ENCODE measurements at places on chromosomes 12 and 14.

DNA sequence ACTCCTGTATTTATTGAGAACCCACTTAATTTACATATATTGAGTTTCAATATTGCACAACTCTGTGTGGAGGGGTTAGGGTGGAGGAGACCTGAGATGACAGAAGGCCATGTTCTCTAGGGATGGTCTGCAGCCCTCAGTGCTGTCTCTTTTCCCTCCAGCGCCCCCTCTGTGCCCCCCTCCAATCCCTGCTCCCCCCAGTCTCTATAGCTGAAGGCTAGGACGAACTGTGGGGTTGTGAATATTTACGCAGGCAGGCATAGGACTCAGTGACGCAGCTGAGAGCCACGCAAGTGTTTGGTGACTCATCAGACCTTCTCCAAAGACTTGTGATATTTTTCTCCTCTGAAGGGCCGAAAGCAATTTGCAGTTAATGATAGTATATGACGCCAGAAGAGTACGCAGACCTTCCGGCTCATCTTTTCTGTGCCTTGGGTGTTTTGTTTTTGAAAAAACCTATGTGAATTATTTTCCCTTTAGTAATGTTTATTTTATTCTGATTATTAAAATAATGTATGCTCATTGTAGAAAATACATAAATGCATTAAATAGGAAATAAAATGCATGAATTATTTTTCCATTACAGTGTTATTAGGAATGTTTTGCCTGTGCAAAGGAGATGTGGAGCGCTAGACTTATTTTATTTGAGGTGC, 85.3 kb downstream of the SLC25A47 start:
- DNase-seq = no peak

- DNase-seq = no peak
These were observed 135.3 kb upstream of the SOX5 start for GRCh38 chr12:24084800-24085199.

GRCh38 chr14:77004711-77005460, 23.6 kb downstream of the IRF2BPL start:
- no peak for DNase-seq

- no peak for DNase-seq
These were observed 41.4 kb downstream of the COX16 start for GRCh38 chr14:70317969-70318634.

GRCh38 chr12:13947276-13947946, 34.0 kb downstream of the GRIN2B start:
- no peak for DNase-seq

Data from activated CD4-positive, alpha-beta T cell treated with anti-CD3 and anti-CD28 coated beads for 24 hours (primary cell).